ENCODE measurements at places on chromosomes 5 and 9.

DNA sequence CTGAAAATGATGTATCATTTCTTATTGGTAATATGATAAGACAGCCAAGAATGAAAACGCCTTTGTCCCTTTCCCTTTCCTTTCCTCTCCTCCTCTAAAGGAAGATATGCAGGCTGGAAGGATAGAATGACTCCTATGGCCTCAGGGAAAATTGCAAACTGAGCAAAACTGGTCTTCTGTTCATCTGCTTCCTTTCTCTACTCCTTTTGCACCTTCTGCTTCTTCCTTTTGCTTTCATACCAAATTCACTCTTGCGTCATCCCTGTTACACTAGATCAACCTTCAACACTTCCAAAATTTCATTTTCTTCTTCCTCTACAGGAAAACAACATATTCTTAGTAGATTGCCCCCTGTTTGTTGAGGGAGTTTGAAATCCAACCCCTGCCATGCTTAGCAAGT lies 234.1 kb downstream of the ADAMTS6 start:
- no peak for DNase-seq

- DNase-seq = no peak
These were observed 10.8 kb upstream of the PSAT1 start for GRCh38 chr9:78286125-78286524.

DNA sequence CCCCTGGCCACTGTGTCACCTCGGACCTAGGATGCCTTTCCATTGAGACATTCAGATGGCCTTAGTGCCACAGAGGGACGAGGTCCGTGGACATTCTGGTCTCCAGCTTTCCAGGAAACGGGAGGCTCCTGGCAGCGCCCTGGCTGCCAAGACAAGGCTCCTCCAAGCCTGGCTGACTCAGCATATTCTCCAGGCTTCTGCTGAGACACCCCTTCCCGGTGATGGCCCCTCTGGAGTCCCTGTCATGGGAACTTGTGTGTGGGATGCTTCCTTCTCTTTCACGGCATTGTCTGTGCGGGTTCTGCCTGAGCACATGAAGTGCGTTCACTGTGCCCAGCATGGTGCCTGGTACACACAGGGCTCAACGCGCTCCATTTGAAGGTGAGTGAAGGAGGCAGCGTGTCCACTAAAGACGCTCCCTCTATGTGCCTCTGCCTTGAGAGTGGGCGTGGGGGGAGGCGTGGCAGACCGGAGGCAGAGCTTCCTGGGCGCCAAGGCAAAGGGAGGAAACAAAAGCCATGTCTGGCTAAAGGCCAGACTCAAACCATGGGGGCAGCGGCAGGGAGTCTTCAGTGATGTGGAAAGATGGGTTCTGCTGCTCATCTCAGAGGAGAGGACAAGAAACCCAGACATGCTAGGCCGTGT lies 46.4 kb upstream of the PRRC2B start:
- DNase-seq = no peak

DNA sequence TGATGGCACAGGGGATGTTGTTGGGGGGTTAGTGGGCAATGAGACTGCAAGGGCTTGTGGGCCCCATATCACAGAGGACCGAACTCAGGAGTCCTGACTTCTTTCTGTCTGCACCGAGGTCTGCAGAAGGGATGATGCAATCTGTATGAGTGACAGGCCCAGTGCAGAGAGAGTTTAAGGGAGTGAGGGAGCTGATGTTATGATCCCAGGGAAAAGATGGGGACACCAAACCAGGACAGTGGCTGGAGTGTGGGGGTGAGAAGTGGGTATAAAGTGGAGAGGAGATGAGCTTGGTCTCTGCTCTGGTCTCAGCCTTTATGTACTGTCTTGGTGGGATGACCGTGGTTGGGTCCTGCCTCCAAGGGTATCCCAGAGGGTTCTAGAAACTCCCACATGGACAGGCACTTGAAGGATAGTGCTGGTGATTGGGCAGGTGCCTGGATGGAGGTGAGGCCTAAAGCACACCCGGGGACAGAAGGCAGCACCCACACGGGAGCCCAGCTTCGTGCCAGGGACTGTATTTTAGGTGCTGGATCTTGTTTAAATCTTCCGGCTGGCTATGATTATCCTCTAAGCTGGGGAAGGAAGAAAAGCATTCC lies 21.9 kb downstream of the GSN start:
- no peak for DNase-seq

GRCh38 chr9:35717132-35717870 lies 14.7 kb downstream of the TLN1 start:
- no peak for DNase-seq

- DNase-seq = no peak
These were observed 424.5 kb downstream of the DMAC1 start for GRCh38 chr9:7375013-7375511.

- DNase-seq = no peak
These were observed 634.7 kb upstream of the ARRDC3 start for GRCh38 chr5:92017776-92018175.

All from endothelial cell of umbilical vein (primary cell).